Myocyte (in vitro differentiated cells): ENCODE measurements at places on chromosomes 6 and 20. TPM values are rescaled to one million over a fixed set of nuclear protein-coding genes. Genes with fewer than 3 reads are reported as not detected.

The ADAM33 gene
- 0.62 and 0.72 TPM in 2 replicates for total RNA-seq

The TBXT gene
- not detected in 2 replicates for total RNA-seq

The FNDC11 gene
- total RNA-seq: 0.75 TPM in 1 of 2 replicates, not detected in the other

The SIRPB1 gene
- total RNA-seq: 0.19 TPM in 1 of 2 replicates, not detected in the other
